Hepatocyte (in vitro differentiated cells): ENCODE measurements at places on chromosomes 2 and 18.

DNA sequence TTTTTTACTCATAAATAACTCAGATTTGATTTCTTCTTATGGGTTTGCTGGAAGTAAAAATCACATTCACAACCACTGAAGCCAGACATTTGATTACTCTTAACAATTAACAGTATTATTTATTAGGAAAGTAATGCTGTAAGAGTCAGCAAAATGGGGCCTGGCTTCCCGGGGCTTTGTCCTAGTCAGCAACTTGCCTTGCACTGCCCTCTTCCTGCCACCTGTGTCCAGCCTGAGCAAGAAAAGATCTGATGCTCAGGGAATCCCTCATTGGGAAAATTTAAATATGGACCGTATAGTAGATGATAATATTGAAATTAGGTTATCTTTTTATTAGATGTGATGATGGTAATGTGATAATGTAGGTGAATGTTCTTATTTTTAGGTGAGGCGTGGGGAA is 30.8 kb upstream of the ACYP2 start:
- peak; percentile 20 for DNase-seq

DNA sequence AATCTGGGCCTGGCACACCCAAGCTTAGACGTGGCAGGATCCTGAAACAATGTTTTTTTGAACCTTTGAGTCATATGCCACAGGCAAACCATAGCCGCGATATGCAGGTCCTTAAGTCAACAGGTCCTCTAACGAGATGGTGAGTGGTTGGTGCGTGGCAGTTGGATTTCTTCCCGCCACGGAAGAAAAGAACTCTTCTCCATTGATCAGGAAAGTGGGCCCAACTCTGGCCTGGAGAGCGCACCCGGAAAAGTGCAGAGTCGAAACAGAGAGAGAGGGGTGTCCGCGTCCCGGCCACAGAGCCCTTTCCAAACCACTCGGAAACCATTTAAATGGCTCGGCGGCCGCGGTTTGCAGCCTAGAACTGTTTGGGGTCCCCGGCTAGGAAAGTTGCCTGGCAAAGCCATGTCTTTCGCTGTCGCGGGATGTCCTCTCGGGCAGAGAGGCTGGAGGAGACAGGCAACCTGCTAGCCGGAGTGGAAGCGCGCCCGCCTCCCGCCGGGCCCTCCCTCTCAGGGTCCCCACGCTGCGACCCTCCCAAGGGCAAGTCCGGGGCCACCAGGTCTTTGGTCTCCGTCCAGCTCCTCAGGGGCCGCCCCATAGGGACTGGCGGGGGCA is 777 bp downstream of the GALNT3 start:
- peak; percentile 50 for DNase-seq

DNA sequence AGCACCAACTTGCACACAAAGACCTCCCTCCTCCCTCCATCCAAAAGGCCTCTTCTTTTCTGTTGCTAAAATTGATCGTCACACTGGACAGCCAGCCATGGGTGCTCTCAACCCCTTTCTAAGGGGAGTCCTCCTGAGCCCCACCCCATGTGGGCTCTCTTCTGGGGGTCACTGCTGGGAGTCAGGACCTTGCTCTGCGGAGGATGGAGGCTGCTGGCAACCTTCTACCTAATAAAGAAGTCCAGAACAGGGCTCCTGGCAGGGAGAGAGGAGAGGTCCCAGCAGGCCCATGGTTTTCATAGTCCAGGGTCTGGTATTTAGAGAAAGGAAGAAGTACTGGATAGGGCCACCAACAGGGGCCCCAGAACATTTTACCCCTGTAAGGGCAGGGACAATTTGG is 67.6 kb upstream of the OTOS start:
- DNase-seq: no peak

DNA sequence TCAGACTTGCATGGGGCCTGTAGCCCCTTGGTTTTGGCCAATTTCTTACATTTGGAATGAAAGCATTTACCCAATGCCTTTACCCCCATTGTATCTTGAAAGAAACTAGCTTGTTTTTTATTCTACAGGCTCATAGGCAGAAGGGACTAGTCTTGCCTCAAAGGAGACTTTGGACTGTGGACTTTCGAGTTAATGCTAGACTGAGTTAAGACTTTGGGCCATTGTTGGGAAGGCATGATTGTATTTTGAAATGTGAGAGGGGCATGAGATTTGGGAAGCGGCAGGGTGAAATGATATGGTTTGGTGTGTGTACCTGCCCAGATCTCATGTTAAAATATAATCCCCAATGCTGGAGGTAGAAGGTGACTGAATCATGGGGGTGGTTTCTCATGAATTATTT is 13.4 kb upstream of the WDR75 start:
- no peak for DNase-seq

DNA sequence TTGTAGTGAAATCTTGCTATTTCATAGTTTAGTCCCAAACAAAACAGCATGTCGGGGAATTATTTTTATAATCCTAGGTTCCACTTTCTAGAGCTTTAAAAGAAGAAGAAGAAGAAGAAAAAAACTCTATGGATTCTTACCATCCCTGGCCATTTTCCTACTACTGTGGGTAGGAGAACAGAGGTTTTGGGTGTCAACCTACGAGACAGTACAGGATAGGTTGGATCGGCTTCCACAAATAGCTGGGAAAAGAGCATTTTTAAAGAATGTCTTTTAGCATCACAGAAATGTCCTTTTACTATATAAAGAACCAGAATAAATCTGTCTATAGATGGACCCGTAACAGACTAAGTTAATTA is 65.2 kb downstream of the RBMS1 start:
- no peak for DNase-seq

DNA sequence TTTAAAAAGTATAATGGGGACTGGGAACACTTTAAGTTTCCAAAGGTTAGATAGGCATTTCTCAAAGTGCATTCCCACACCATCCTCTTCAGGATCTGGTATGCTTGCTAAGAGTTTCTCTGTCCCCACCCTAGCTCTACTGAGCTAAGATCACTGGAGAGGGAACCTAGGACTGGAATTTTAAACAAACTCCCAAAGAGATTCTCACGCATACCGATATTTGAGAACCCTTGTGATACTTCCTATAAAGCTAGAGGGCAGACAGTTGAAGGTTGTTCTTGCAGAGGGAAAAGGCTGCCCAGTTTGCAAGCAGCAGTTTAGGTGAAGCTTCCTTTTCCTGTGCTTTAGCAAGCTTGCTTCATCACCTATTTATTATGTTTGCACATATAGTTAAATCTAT is 3.6 kb downstream of the CNRIP1 start:
- no peak for DNase-seq

DNA sequence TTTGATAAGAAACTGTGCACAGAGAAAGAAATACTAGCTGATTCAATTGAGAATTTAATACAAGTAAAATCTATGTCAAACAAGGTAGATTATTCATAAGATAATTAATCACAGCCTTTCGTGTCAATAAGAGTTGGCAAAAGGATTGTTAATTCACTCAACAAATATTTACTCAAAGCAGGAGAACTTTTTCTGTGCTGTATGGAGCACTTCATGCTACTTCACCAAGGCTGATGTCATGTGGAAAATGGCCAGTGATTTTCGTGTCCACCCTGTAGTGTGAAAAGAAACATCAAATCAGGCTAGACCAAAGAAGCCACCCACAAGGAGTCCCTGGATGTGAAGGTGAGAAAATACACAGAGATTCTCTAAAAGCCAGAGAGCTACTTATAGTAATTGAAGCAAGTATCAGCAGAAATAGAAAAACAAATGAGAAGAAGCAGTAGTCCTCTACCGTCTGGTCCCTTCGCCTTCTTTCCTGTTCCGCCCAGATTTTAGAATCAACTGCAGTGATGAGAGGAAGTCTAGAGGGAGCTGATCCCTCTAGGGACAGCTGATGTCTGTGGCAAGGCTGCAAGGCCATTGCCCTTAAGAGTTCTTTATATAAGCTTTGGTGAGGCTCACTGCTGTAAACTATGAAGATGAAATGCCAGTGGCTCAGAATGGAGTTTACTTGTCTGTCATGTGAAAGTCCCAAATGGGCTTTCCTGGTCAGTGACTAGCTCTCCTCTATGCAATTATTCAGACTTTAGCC is 201.3 kb upstream of the APCDD1 start:
- DNase-seq: no peak

- no peak for DNase-seq
These were observed 80.0 kb downstream of the RHBDD1 start for GRCh38 chr2:226915846-226916360.

- peak; percentile 77 for DNase-seq
These were observed 510.3 kb downstream of the RNF144A start for GRCh38 chr2:7427293-7428060.

DNA sequence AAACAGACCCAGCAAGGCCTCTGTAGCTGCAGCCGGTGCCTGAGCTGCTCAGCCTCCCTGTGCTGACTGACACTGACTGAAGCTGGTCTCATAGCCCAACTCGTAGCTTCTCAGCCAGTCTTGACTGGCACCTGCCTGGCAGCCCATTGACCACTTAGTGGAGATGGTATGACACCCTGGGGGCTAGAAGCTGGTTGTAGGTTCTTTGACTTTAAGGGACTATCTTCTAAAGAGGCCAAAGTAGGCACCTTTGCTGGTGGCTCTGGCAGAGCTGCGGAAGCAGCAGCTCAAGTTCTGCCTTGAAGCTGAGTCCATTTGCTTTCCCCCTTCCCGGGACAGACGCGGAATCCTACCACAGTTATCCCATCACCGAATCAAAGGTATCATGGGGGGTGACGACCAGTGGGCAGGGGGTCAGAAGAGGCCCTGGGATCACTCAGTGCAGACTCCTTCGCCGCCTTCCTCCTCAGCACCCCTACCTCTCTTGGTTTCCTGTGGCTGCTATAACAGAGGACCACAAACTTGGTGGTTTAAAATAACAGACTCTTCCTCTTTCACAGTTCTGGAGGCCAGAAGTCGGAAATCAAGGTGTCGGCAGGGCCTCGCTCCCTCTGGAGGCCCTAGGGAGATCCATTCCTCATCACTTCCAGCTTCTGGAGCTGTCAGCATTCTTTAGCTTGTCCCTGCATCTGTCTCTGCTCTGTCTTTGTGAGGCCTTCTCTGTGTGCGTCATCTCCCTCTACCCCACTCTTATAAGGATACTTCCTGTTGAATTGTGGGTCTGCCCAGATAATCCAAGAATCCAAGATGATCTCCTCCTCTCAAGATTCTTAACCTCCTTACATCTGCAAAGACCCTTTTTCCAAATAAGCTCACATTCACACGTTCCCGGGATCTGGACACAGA is 13.7 kb upstream of the FOSL2 start:
- DNase-seq: no peak

- DNase-seq: peak; percentile 30
These were observed 23.7 kb upstream of the MYO5B start for GRCh38 chr18:50218432-50219197.

DNA sequence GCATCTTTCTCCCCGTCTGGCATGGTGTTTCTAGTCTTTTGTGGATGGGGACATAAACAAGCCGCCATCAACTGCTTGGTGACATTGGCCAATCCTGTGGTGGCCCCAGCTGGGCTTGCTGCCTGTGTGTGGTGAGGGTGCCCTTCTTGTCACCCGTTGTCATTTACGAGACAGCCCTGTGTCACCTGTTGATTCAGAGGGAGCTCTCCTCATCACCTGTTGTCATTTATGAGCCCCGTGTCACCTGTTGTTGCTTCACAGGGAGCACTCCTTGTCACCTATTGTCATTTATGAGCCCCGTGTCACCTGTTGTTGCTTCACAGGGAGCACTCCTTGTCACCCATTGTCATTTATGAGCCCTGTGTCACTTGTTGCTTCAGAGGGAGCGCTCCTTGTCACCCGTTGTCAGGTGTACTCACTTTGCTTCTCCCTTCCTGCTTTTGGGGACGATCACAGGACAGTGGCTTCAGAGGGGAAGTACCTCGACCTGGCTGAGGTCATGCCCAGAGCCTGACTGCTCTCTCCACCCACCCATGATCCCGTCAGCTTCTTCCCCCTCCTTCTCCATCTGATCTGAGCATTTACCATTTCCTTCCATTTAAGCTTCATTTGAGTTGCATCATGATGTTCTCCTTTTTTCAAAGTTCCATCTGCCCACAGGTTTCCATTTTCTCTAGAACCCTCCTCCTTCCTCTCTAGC is 29.1 kb downstream of the HPCAL1 start:
- peak; percentile 32 for DNase-seq

DNA sequence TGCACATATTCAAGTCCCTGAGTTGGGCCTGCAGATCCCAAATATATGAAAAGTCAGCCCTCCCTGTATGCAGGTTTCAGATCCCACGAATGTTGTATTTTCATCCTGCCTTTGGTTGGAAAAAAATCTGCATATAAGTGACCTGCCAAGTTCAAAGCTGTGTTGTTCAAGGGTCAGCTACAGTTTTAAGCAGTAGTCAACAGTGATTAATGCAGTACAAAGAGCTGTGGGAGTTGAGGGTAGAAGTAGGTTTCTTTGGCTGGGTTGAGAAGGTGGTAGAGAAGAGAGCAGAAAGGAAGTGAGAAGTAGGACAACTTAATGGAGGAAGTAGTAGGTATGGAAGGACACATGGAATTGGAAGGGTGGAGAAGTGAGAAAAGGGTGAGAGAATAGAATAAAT is 127.9 kb downstream of the ANKRD44 start:
- no peak for DNase-seq

GRCh38 chr2:199882667-199883066 is 28.4 kb upstream of the C2orf69 start:
- DNase-seq: no peak

DNA sequence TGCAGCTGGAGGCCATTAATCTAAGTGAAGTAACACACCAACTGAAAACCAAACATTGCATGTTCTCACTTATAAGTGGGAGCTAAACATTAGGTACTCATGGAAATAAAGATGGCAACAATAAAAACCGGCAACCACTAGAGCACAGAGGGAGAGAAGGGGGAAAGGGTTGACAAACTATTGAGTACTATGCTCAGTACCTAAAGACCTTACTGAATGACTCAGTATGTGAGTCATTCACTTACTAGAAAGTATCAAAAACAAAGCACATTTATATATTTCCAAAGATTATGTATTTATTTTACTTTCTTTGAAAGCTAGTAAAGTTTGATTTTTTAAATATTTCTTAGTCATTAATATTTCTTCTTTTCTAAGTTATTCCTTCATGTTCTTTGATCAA is 48.9 kb downstream of the ZNF385B start:
- DNase-seq: no peak
